Body of pancreas (tissue), 4 donors: ENCODE measurements at places on chromosomes 11 and 22. TPM values are rescaled to one million over a fixed set of nuclear protein-coding genes. Genes with fewer than 3 reads are reported as not detected.

The SHANK3 gene
- total RNA-seq: 15.5 TPM

The C11orf21 gene
- total RNA-seq: 0.26 TPM

The PAMR1 gene
- 0.99 TPM for total RNA-seq

The RHOD gene
- 19.1 TPM for total RNA-seq
